ENCODE measurements at places on chromosomes 13 and 19.

DNA sequence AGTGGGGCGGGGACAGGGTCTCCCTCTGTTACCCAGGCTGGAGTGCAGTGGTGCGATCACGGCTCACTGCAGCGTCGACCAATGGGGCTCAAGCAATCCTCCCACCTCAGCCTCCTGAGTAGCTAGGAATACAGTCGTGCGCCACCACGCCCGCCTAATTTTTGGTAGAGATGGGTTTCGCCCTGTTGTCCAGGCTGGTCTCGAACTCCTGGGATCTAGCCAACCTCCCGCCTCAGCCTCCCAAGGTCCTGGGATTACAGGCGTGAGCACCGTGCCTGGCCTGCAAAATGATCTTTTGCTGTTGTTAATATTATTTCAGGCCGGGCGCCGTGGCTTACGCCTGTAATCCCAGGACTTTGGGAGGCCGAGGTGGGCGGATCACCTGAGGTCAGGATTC, 621 bp upstream of the TGDS start:
- peak; percentile 18 for DNase-seq

DNA sequence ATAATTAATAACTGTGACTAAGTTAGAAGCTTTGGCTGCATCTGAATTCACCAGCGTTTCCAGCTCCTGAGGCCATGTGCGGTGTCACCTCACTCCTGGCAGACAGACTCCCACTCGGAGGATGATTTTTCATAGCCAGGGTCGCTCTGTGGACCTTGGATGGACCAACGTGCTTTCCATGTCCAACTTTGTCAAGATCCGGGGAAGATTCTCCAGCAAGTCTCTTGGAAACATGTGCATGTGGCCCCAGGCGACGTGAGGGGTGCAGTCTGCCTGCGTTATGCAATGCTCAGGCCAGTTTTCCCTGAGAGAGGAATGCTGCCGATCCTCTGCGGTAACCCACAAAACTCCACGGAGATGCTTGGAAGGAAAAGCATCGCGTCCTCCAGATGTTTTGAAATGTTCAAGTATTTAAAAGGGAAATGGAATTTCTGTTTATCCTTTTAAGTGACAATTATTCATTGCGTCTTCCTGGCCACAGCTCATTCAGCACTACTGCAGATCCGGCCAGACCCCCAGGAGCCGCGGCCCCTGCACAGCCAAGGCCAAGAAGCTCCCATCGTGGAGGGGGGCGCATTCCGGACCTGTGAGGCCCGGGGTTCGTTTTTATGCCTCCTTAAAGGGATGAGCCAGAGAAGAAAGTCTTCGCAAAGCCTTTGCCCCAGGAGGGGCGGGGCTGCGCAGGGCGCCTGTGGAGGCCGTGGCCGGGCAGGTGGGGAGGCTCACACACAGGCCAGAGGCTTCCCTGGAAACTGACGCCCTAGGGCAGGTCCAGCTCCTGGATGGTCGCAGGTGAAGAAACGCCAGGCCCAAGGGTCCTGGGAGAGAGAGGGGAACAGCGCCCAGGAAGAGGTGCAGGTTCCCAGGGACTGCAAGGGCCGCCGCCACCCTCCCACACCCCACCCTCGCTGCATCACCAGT, 46.0 kb downstream of the C13orf46 start:
- DNase-seq: no peak

- no peak for DNase-seq
These were observed 125.0 kb downstream of the URI1 start for GRCh38 chr19:30066781-30067759.

- peak; percentile 63 for DNase-seq
These were observed 44.9 kb downstream of the ESD start for GRCh38 chr13:46751811-46752635.

- DNase-seq: no peak
These were observed 387.4 kb downstream of the PCDH9 start for GRCh38 chr13:66842766-66843165.

GRCh38 chr13:108060111-108060510, 155.2 kb downstream of the LIG4 start:
- no peak for DNase-seq

- no peak for DNase-seq
These were observed 45.8 kb downstream of the TGDS start for GRCh38 chr13:94550062-94550738.

GRCh38 chr19:48424694-48425219, 21.0 kb upstream of the GRWD1 start:
- DNase-seq: no peak

DNA sequence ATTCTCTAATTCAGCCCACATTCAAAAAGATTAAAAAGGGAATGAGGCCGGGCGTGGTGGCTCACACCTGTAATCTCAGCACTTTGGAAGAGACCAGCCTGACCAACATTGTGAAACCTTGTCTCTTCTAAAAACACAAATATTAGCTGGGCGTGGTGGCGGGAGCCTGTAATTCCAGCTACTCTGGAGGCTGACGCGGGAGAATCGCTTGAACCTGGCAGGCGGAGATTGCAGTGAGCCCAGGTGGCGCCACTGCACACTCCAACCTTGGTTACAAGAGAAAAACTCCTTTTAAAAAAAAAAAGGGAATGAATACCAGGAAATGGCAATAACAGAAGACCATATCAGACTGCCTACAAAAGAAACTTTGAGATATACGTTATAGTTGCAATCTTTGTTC, 1244.5 kb downstream of the PCDH9 start:
- no peak for DNase-seq

GRCh38 chr19:29299416-29300380, 86.7 kb upstream of the UQCRFS1 start:
- no peak for DNase-seq

DNA sequence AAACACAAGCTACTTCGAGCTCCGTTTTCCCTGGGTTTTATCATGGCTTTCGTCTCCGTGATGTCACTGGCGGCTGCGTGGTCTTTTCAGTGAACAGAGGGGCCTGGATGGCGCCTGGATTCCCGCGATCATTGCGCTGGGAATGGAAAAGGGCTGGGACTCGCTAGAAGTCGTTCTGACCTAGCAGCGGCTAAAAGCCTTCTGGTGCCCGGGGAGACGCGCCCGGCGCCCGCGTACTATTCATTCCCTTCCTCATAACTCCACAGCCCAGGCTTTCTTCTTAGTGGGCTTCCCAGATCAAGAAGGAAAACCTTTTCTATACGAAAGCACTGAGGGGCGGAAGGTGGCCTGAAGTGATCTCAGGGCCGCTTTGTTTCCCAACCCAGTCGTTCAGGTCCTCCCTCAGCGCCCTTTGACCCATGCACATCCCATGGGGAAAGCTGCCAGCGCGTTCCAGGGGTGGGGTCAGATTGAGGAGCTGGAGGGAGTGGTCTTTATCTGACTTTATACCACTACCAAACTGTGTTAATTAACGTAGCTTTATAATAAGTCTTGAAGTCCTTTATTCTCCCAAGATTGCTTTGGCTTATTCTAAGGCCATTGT, 96.6 kb downstream of the ELF1 start:
- DNase-seq: no peak

GRCh38 chr13:23680845-23681669, 110.8 kb downstream of the TNFRSF19 start:
- no peak for DNase-seq

DNA sequence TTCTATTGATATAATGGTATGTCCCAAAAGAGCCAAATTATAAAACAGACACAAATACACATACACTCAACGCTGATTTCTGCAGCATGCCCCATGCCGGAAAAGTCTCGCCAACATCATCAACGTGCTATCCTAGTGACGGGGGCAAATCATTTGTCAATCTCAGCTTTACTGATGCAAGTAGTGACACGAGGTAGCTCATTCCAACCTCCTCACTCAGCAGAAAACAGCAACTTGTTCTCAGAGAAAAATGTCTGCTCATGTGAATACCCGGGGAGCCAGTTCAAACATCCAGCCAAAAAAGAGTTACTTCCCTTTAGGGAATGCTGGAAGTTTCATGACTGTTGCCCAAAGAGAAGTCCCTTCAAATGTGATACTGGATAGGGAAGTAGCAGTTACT, 46.3 kb downstream of the SOX21 start:
- no peak for DNase-seq

- no peak for DNase-seq
These were observed 150.4 kb upstream of the RXFP2 start for GRCh38 chr13:31588893-31589292.
